T-helper 2 cell (primary cell): ENCODE measurements at places on chromosomes 11 and 22.

DNA sequence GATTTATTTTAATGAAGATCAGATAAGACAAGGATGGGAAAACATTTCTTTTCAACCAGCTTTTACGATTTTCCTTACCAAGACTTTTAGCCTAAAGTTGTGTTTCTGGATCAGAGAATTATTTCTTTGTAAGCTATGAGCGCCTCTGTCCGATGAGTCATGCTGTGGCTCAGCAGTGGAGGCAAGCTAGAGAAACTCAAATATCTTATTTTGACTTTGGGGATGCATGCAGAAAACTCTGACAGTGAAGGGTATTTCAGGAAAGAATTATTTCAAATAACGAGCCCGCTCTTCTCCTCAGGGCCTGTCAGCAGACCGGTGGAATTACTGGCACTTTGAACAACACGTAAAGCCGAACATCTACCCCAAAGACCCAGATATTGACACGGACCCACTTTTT, 77.9 kb upstream of the OR5AK2 start:
- DNase-seq: no peak

DNA sequence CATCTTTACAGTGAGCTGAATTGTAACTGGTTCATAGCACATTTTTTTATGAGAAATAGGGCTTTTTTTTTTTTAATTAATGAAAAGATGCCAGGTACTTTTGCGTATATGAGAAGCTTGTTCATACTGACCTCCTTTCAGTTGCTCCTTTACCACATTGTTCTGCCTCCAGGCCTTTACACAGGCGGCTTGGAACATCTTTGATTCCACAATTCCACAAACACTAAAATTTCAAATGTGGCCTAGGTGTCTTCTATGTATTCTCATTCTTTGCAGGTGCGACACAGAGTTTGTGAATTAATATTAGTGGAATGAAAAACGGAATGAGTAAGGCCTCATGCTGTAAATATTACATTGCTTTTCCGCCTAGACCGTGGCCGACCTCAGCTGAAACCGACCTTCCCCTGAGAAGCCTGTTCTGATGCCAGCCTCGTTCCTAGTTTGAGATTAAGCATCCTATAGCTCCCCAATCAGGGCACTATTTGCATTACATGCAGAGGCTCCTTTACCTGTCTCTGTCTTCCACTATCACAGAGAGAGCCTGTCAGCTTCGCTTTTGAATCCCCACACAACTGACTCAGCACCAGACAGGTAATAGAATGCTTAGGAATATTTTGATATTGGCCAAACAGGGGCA, 125.8 kb downstream of the LDLRAD3 start:
- no peak for DNase-seq

DNA sequence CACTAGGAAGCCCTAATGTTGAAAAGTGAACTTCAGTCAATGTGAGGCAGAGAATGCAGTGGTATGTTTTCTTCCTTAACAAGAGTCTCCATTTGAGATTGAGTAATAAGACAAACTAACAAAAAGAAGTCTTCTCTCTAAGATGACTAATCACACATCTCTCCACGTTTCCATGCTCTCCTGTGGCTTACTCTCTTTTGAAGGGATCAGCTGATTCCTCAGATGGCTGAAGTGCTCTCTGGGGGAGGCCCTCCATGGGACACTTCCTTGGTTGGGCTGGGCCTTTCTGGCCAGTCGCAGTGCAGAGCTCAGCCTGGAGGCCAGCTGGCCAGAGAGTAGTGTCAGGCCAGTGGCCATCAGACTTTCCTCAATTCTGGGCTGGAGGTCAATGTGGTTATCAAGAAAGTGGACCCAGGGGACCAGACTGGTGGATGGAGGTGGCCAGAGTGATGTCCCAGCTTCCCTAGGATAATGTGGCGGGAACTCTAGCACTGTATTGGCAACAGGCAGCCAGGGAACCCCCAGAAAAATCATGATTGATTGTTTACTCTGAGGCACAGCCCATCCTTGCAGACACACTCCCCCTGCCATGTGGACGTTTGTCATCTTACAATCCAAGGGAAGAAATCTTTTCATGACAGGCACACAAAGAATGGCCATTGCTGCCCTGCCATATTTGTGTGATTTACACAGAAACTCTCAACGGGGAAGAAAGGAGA, 14.5 kb downstream of the CSRP3 start:
- no peak for DNase-seq

GRCh38 chr11:119391275-119391674, 9.8 kb upstream of the USP2 start:
- no peak for DNase-seq

DNA sequence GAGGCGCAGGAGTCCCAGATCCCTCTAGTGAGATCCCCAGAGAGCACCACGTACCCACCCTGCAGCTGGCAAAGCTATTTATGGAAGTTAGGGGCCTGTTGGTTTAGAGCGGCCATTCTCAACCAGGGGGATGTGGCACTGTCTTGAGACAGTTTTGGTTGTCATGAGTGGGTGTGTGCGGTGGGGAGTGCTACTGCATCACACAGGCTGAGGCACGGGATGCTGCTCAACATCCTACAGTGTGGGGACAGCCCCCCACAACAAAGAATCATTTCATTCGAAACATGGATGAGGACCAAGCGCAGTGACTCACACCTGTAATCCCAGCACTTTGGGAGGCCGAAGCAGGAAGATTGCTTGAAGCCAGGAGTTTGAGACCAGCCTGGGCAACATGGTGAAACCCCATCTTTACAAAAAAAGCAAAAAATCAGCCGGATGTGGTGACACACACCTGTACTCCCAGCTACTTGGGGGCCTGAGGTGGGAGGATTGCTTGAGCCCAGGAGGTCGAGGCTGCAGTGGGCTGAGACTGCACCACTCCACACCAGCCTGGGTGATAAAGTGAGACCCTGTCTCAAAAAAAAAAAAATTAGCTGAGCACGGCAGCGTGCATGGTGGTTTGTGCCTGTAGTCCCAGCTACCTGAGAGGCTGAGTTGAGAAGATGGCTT, 28.2 kb downstream of the GGT5 start:
- no peak for DNase-seq

GRCh38 chr22:38074181-38075104, 9.5 kb downstream of the SLC16A8 start:
- no peak for DNase-seq

DNA sequence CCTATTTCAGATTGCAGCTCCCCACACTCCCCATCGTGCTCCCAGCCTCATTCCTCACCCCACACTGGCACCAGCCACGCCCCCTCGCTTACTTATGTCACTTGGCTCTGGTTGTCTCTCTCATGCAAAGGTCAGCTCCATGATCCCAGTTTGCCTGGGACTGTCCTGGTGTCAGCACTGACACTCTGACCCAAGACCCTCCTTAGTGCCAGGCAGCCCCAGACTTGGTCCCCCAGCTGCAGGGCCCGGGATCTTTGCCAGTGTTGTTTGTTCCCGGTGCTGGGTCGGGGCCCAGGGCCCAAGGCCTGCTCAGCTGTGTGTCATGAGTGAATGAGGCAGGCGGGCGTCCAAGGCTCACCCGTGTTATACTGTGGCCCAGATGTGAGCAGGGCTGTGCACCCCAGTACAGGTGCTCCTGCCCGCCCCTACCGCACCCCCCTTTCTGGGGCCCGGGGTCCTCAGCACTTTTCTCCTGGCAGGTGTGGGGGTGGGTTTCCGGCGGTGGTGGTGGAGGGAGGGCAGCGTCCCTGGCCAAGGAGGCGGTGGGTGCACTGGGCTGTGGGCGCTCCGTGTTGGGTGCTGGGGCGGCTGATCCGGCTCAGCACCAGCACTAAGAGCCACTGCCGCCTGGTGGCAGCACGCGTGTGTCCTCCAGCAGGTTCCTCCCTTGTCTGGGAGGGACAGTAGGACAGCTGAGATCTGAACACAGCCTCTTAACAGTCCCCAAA, 19.5 kb downstream of the IL17REL start:
- peak; percentile 52 for DNase-seq

- no peak for DNase-seq
Observed at GRCh38 chr22:38035530-38035885, 21.7 kb upstream of the PICK1 start.

DNA sequence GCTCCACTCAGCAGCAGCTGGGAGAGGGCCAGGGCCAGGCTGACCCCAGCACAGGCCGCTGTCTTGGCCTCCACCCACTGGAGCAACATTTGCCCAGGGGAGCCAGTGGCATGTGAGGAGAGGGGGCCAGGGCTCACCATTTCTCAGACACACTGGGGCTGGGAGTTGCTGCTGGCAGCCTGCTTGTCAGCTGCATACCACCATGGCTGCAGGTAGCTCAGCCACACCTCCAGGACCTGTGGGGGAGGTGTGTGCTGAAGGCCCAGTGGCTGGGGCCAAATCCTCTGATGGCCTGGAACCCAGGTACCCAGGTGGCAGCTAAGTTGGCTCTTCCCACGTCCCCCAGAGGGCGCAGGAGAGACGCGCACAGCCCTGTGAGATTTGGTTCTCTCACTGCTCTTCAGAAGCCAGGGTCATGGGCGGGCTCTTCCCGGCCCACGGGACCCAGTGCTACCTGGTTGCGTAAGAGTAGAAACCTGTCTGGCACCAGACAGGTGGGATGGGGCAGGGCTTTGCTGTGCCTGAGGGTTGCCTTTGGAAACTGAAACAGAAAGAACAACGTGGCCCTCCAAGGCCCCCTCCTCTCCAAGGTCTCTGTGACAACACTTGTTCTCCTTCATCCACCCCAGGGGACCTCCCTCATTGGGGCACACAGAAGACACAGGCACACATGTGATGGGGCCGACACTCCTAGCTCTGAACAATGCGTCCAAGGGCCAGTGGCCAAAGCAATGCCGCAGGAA, 98.8 kb downstream of the MED15 start:
- peak; percentile 80 for DNase-seq

- DNase-seq: no peak
Observed at GRCh38 chr11:95121698-95122097, 32.1 kb downstream of the ENDOD1 start.

DNA sequence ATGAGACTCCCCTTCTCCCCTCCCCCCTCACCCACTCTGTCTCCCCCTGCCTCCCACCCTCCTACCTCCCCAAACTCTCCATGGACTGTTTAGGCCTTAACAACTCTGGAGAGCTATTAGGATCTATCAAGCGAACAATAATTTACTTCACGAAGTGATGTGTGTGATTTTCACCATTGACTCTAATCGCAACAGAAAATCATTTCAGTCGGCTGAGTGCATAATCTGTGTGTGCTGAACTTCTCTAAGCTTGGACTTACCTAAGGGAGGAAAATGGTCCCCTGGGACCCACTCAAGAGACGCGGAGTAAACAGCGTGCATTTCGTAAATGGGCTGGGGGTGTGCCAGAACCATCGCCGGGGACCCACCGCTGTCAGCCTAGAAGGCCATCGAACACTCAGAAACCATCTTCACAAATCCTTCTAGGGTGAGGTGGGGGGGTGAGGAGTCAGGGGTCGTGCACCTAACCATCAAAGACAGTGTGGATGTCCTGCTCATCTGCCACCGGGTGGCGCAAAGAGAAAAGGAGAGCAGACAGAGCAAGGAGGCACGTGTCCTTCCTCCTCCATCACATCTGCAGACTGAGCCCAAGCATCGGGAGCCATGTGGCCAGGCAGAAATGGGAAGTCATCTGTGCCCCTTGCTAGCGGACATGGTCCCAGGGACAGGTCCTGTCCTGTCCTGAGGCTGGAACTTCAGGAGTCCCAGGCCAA, 62.1 kb upstream of the NUP50 start:
- DNase-seq: no peak

DNA sequence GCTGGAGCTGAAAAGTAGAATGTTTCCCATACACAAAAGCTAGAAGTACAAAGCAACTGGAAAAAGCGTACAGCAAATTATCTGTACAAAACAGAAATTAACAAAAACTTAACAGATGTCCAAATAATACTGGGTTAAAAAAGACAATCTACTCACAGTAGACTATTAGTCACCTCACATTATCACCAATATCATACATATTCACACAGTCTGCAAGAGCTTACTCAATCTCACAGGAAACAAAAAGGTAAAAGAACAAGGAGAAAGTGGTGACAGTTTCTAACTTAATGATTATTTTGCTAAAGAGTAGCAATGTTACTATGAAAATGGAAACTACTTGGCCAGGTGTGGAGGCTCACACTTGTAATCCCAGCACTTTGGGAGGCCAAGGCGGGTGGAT, 11.9 kb downstream of the CELF1 start:
- DNase-seq: no peak

GRCh38 chr11:100367892-100368291, 319.2 kb upstream of the ARHGAP42 start:
- DNase-seq: no peak

DNA sequence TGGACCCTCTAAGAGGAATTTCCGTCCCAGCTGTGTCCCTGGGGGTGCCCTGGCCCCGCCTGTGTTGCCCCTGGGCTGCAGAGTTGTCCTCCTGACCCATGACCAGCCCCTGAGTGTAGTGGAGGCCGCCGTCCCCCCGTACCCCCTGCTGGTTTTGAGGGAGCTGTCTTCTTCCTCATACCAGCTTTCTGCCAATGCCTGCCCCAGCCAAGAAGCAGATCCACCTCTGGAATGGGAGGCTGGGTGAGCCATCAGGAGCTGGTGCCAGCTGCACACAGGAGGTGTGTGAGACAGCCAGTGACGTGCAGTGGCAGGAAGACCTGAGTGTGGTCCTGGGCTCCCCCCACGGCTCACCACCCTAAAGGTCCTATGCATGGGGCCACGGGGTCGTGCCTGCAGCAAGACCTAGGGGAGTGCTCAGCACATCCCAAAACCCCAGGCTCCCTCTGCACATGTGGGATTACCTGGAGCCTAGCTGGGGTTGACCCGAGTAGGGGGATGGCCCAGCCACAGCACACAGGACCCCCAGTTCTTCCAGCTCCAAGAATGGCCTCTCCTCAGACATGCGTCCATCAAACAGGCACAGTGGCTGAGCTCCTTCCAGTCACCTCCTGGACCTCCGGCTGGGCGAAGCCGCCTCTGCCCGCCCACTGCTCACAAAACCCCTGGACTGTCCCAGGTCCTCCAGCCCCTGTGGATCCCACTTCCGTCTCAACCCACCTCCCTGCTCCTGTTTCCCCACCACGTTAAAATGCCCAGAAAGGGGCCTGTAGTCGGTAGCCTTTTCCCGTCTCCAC, 647.6 kb downstream of the BRD1 start:
- no peak for DNase-seq

DNA sequence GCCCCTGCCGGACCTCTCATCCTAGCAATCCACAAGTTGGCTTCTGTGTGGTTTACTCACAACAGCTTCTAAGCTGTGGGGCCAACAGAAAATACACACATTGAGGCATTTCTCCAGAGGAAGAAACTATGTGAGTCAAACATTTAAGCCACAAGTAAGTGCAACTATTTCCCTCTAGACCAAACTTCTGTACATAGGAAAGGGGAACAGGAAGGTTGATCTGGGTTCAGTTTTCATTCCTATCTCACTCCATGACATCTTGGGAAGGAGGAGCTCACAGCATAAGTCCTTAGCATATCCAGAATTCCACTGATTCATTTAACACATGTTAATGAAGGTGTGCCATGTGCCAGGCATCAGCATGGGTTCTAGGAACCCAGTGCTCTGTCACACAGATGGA, 72.8 kb upstream of the PICALM start:
- no peak for DNase-seq
